Fibroblast of lung (primary cell): ENCODE measurements at places on chromosomes 3 and 15. TPM values are rescaled to one million over a fixed set of nuclear protein-coding genes. Genes with fewer than 3 reads are reported as not detected.
A peak's percentile ranks its signal among the peaks of the same experiment; 100 is the strongest.

GRCh38 chr3:99250821-99251355 lies 349.4 kb upstream of the DCBLD2 start:
- H3K4me1 ChIP-seq, result peaks cover 10% of the 10 kb centered on the region
- no peak overlapping the region for H3K4me3 ChIP-seq
- H3K27me3 ChIP-seq, result no peaks in the 10 kb centered on the region
- no peaks in the 10 kb centered on the region for H3K36me3 ChIP-seq
- H3K27ac ChIP-seq, result no peak overlapping the region
- DNase-seq, result no peak

DNA sequence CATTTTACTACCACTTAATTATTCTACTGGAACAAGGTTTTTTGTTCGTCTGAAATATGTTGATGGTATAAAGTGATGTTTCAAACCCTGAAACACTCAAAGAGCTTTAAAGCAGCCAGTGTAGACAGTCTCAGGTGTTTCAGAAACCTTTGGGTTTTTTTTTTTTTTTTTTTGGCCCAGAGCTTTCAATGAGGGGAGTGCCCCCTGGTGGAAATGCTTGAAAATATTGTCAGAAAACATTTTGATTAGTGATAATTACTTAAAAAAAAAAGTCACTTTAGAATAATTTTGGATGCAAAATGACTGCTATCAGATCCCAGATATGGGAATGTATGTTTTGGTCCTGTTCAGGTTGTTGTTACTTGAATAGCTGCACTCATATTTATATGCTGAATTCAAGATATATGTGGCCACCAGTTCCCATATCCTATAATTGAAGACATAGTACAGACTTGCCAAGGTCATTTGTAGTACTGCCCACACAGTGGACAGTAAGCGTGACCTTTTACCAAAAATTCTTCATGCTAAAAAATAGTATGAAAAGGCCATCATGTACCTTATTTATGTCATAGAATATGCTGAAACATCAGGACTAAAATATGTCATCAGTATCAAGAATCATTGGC lies 35.9 kb downstream of the SATB1 start:
- H3K4me1 ChIP-seq, result no peaks in the 10 kb centered on the region
- DNase-seq, result peak; percentile 26
- no peaks in the 10 kb centered on the region for H3K27me3 ChIP-seq

GRCh38 chr3:169662843-169663160 lies 710 bp downstream of the MECOM start:
- peak; percentile 54 for DNase-seq
- no peaks in the 10 kb centered on the region for H3K4me1 ChIP-seq
- H3K36me3 ChIP-seq, result no peaks in the 10 kb centered on the region
- H3K4me3 ChIP-seq, result peak overlapping the region; percentile 90
- H3K27me3 ChIP-seq, result peaks cover 16% of the 10 kb centered on the region
- H3K27ac ChIP-seq, result no peak overlapping the region

GRCh38 chr3:136753326-136753939 lies 1.3 kb upstream of the STAG1 start:
- peak overlapping the region; percentile 94 for H3K27ac ChIP-seq
- DNase-seq, result peak; percentile 13
- H3K27me3 ChIP-seq, result no peaks in the 10 kb centered on the region
- peak overlapping the region; percentile 70 for H3K4me3 ChIP-seq
- H3K4me1 ChIP-seq, result peaks cover 10% of the 10 kb centered on the region

- H3K27ac ChIP-seq, result no peak overlapping the region
- no peak overlapping the region for H3K4me3 ChIP-seq
- H3K4me1 ChIP-seq, result no peaks in the 10 kb centered on the region
- no peaks in the 10 kb centered on the region for H3K27me3 ChIP-seq
Measured at GRCh38 chr3:134974624-134975023, 179.6 kb downstream of the EPHB1 start.

DNA sequence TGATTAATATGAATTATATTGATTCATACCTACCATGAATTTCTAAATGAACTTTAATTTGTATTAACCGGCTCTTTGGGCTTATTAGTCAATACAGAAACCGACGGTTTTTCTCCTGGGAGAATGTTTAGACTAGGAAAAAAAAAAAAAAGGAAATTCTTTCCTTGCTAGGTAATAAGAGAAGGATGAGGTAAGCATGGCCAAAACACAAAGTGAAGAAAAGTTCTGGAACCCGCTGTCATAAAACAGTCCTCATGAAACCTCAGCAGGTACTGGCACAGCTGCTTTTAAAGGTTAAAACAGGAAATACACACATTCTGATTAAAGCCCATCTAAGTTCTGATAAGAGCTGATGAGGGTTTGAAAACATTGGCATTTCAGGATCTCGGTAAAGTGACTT lies 30.8 kb upstream of the PSTPIP1 start:
- no peaks in the 10 kb centered on the region for H3K4me1 ChIP-seq
- H3K27me3 ChIP-seq, result peaks cover 16% of the 10 kb centered on the region
- no peaks in the 10 kb centered on the region for H3K36me3 ChIP-seq
- no peak for DNase-seq
- no peak overlapping the region for H3K4me3 ChIP-seq

GRCh38 chr15:88484682-88485331 lies 17.3 kb downstream of the MRPS11 start:
- H3K4me1 ChIP-seq, result no peaks in the 10 kb centered on the region
- no peaks in the 10 kb centered on the region for H3K36me3 ChIP-seq
- H3K27ac ChIP-seq, result no peak overlapping the region

- no peak for DNase-seq
- H3K4me1 ChIP-seq, result no peaks in the 10 kb centered on the region
- H3K4me3 ChIP-seq, result no peak overlapping the region
- no peak overlapping the region for H3K27ac ChIP-seq
- no peaks in the 10 kb centered on the region for H3K27me3 ChIP-seq
Measured at GRCh38 chr15:41955807-41956525, 16.4 kb downstream of the EHD4 start.

DNA sequence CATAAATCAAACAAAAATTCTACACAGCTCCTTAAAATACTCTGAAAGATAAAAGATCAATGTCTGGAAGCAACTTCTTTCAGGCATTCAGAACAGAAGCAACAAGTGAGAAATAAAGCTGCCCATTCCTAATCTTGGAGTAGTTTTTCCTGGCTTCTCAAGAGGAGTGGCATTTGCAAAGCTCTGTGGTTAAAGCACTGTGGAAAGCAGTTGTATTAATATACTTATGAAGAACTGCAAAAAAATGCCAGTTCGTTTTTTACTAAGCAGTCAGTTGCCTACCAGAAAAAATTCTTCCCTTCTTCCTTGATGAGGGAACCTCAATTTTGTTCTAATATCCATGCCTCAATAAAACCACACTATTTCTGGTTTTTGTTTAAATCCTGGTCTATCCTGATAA lies 197.8 kb downstream of the TNIK start:
- no peak overlapping the region for H3K4me3 ChIP-seq
- no peaks in the 10 kb centered on the region for H3K36me3 ChIP-seq
- peaks cover 8% of the 10 kb centered on the region for H3K4me1 ChIP-seq
- DNase-seq, result peak; percentile 82
- H3K27me3 ChIP-seq, result no peaks in the 10 kb centered on the region

- no peak overlapping the region for H3K27ac ChIP-seq
- H3K4me3 ChIP-seq, result no peak overlapping the region
- H3K4me1 ChIP-seq, result no peaks in the 10 kb centered on the region
- H3K27me3 ChIP-seq, result no peaks in the 10 kb centered on the region
Measured at GRCh38 chr3:125651244-125651643, 55.9 kb upstream of the OSBPL11 start.

- H3K4me3 ChIP-seq, result no peak overlapping the region
- no peak overlapping the region for H3K27ac ChIP-seq
- no peak for DNase-seq
- H3K27me3 ChIP-seq, result peaks cover 3% of the 10 kb centered on the region
- H3K4me1 ChIP-seq, result peaks cover 2% of the 10 kb centered on the region
- H3K36me3 ChIP-seq, result no peaks in the 10 kb centered on the region
Measured at GRCh38 chr3:71956716-71957115, 171.8 kb upstream of the PROK2 start.

GRCh38 chr15:74129586-74130154 lies 716 bp upstream of the ISLR2 start:
- H3K4me1 ChIP-seq, result no peaks in the 10 kb centered on the region
- peak; percentile 5 for DNase-seq
- H3K4me3 ChIP-seq, result no peak overlapping the region
- H3K27me3 ChIP-seq, result peaks cover 75% of the 10 kb centered on the region

- no peak for DNase-seq
- H3K27me3 ChIP-seq, result no peaks in the 10 kb centered on the region
- H3K4me1 ChIP-seq, result no peaks in the 10 kb centered on the region
- H3K27ac ChIP-seq, result no peak overlapping the region
Measured at GRCh38 chr3:13148126-13148525, 74.9 kb upstream of the IQSEC1 start.

DNA sequence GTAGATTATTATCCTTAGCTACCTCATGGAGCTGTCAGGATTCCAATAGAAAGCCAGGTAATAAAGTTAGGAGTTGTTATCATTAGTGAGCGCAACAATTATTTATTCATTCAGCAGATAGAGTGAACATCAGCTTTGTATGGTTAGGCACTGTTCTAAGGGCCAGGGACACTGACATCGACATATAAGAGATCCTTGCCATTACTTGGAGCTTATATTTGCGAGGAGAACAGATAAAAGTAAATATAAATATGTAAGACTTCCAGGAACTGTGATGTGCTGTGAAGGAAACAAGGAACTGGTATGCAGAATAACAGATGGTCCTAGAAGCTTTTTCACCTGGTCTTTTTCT lies 473 bp downstream of the LSM3 start:
- no peaks in the 10 kb centered on the region for H3K27me3 ChIP-seq
- peaks cover 3% of the 10 kb centered on the region for H3K36me3 ChIP-seq
- H3K4me1 ChIP-seq, result peaks cover 2% of the 10 kb centered on the region

GRCh38 chr3:172746475-172746874 lies 4.1 kb upstream of the ECT2 start:
- H3K27me3 ChIP-seq, result no peaks in the 10 kb centered on the region
- peaks cover 10% of the 10 kb centered on the region for H3K4me1 ChIP-seq
- H3K4me3 ChIP-seq, result no peak overlapping the region
- peak overlapping the region; percentile 19 for H3K27ac ChIP-seq
- H3K36me3 ChIP-seq, result no peaks in the 10 kb centered on the region

DNA sequence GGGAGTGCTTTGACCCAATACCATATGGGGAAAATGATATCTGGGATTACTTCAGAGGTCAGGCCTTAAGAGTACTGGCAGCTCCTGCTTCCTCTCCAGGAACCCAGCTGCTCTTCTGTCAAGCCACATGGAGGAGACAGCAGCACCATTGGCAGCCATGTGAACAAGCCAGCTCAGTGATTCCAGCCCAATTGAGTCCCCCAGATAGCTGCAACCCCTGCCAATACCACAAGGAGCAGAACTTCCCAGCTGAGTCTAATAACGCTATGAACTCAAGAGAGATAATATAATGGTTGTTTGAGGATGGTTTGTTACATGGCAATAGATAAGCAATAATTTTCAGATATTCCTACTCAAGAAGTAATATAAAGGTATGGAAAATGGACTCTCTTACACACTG lies 126.8 kb upstream of the CPNE4 start:
- no peaks in the 10 kb centered on the region for H3K36me3 ChIP-seq
- H3K4me3 ChIP-seq, result no peak overlapping the region
- no peaks in the 10 kb centered on the region for H3K4me1 ChIP-seq
- H3K27me3 ChIP-seq, result no peaks in the 10 kb centered on the region
- no peak overlapping the region for H3K27ac ChIP-seq

- DNase-seq, result no peak
- H3K4me3 ChIP-seq, result no peak overlapping the region
- H3K27me3 ChIP-seq, result no peaks in the 10 kb centered on the region
- H3K27ac ChIP-seq, result no peak overlapping the region
- H3K4me1 ChIP-seq, result peaks cover 4% of the 10 kb centered on the region
Measured at GRCh38 chr15:63560741-63561448, 36.3 kb upstream of the FBXL22 start.

- DNase-seq, result no peak
- H3K4me3 ChIP-seq, result no peak overlapping the region
- H3K27me3 ChIP-seq, result no peaks in the 10 kb centered on the region
- H3K4me1 ChIP-seq, result no peaks in the 10 kb centered on the region
- no peak overlapping the region for H3K27ac ChIP-seq
- no peaks in the 10 kb centered on the region for H3K36me3 ChIP-seq
Measured at GRCh38 chr3:156563900-156564682, 9.2 kb upstream of the SSR3 start.

- no peak overlapping the region for H3K27ac ChIP-seq
- H3K36me3 ChIP-seq, result no peaks in the 10 kb centered on the region
- peaks cover 8% of the 10 kb centered on the region for H3K27me3 ChIP-seq
- no peaks in the 10 kb centered on the region for H3K4me1 ChIP-seq
- no peak overlapping the region for H3K4me3 ChIP-seq
- no peak for DNase-seq
Measured at GRCh38 chr3:124051636-124052035, 59.7 kb upstream of the ROPN1 start.

- H3K27ac ChIP-seq, result no peak overlapping the region
- H3K4me3 ChIP-seq, result no peak overlapping the region
- DNase-seq, result no peak
Measured at GRCh38 chr3:174618368-174619080, 240.6 kb upstream of the NAALADL2 start.

DNA sequence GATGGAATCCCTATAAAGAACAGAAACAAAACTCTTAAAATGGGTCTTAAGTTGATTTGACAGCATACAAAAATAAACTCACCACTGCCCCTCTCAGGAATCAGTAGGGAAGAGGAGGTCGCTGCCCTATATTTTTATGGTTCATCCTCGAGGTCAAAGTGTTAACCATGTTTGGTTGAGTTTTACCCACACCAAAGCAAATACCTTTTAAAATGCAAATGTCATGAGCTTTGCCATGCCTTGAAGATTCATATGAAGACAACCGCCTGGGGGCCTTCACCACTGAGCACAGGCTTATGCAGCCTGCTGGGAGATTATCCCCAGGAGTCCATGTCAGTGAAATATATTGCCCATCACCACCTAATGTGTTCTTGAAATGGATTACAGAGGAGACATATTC lies 66.1 kb downstream of the GLB1 start:
- DNase-seq, result no peak
- no peak overlapping the region for H3K4me3 ChIP-seq
- H3K27me3 ChIP-seq, result no peaks in the 10 kb centered on the region
- no peak overlapping the region for H3K27ac ChIP-seq

- H3K27ac ChIP-seq, result no peak overlapping the region
- peaks cover 1% of the 10 kb centered on the region for H3K36me3 ChIP-seq
- DNase-seq, result no peak
Measured at GRCh38 chr3:14438929-14439328, 36.5 kb downstream of the SLC6A6 start.

DNA sequence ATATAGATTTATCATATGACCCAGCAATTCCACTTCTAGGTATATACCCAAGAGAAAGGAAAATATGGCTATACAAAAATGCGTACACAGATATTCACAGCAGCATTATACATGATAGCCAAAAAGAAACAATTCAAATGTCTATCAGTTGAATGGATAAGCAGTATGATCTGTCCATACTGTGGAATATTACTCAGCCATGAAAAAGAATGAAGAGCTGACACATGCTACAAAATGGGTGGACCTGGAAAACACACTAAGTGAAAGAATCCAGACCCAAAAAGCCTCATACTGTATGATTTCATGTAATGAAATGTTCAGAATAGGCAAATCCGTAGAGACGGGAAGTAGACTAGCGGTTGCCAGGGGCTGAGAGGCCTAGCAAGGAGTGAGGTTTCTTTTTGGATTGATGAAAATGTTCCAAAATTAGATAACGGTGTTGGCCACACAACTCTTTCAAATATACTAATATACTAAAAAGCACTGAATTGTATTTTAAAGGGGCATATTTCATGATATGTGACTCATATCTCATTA lies 33.4 kb downstream of the FGD5 start:
- H3K27ac ChIP-seq, result no peak overlapping the region
- no peaks in the 10 kb centered on the region for H3K36me3 ChIP-seq
- H3K4me1 ChIP-seq, result no peaks in the 10 kb centered on the region
- DNase-seq, result no peak

GRIP2 gene
- total RNA-seq, result under 0.01 TPM in 2 replicates

EFHB gene
- total RNA-seq, result 0.83 and 1.0 TPM in 2 replicates

C2CD4A gene
- total RNA-seq, result not detected in 2 replicates

PAQR5 gene
- 9.8 and 16.2 TPM in 2 replicates for total RNA-seq

TMEM62 gene
- 11.8 and 20.8 TPM in 2 replicates for total RNA-seq

ZNF662 gene
- total RNA-seq, result 3.3 and 5.6 TPM in 2 replicates

LRCH3 gene
- total RNA-seq, result 57.5 and 87.2 TPM in 2 replicates

SLC7A14 gene
- total RNA-seq, result 0.26 and 1.3 TPM in 2 replicates

ZNF860 gene
- under 0.01 and 0.50 TPM in 2 replicates for total RNA-seq

RBP2 gene
- not detected in 2 replicates for total RNA-seq
